ENCODE measurements at places on chromosomes 2 and 18.

GRCh38 chr18:34976534-34976898 lies 64.7 kb upstream of the MAPRE2 start:
- DNase-seq = no peak

DNA sequence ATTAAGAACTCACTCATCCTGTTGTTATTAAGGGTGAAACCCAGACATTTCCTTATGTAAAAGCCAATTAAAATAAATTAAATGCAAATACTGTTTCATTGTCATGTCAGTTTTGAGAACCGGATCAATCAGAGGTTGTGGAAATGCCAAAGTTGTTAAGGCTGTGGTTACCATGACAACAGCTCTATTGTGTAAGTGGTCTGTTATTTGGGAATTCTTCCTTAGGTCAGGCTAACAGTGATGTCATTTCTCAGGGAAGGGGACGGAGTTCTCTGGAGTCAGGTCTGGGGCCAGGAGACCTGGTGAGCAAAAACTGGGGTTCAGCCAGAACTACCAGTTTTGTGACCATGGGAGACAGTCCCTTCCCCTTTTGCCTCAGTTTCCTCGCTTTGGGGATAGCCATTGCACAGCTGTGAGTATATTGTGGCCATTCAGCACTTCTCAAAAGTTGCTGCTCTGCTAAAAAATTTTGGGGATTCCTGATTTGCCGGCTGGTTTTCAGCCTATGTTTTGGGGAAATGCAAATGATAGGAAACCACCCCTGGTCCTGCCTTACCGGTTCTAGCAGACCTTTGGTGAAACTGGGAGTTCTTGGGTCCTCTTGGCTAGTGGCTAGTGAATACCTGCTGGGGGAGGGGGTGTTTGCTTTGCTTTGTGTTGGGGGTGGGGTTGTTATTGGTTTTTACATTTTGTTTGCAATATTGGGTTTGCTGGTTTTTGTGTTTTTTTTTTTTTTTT lies 21.6 kb downstream of the HPCAL1 start:
- DNase-seq = no peak

GRCh38 chr2:217433522-217433921 lies 569.3 kb downstream of the TNS1 start:
- DNase-seq = no peak

GRCh38 chr18:21762181-21762772 lies 21.7 kb downstream of the MIB1 start:
- no peak for DNase-seq

- no peak for DNase-seq
Measured at GRCh38 chr2:212242724-212243123, 295.9 kb downstream of the ERBB4 start.

- DNase-seq = no peak
Measured at GRCh38 chr18:5196253-5197031, 615 bp downstream of the AKAIN1 start.

- DNase-seq = no peak
Measured at GRCh38 chr2:129347486-129348217, 631.8 kb upstream of the RAB6C start.

DNA sequence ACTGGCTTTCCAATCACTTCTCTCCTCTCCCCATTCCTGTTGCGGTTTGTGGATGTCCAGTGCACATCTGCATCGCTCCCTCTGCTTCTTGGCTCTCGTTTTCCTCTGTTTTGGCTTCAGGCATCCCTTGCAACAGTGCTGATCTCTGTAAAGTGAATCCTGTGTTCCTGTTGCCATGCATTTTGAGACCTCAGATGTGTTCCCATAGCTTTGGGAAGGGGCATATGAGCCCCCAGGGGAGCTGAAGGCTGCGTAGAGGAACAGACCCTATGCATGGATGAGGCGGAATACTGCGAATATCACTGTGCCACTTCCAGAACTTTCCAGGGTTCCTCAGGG lies 168.4 kb upstream of the HAAO start:
- DNase-seq = no peak
